NB4 (cell line): ENCODE measurements at places on chromosomes 16 and 17.
A peak's percentile ranks its signal among the peaks of the same experiment; 100 is the strongest.

- no peak for DNase-seq
These were observed 36.0 kb downstream of the ITFG1 start for GRCh38 chr16:47424846-47425245.

DNA sequence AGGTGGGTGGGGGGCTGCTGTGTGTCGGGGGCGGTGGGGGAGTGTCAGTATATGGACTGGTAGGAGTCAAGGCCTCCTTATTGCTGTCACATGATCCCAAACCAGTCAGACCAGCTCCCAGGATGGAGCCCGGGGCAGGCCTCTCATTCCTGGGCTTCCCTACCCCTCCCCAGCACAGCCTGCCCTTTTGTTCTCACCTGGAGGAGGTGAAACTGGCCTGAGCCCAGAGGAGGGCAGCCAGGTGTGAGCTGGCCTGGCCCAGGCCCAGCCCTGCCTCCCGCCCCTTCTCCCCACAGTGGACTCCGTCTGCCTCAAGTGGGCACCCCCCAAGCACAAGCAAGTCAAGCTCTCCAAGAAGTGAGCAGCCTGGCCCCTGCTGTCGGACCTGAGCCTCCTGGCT lies 4.6 kb downstream of the PRSS8 start:
- no peak for DNase-seq

DNA sequence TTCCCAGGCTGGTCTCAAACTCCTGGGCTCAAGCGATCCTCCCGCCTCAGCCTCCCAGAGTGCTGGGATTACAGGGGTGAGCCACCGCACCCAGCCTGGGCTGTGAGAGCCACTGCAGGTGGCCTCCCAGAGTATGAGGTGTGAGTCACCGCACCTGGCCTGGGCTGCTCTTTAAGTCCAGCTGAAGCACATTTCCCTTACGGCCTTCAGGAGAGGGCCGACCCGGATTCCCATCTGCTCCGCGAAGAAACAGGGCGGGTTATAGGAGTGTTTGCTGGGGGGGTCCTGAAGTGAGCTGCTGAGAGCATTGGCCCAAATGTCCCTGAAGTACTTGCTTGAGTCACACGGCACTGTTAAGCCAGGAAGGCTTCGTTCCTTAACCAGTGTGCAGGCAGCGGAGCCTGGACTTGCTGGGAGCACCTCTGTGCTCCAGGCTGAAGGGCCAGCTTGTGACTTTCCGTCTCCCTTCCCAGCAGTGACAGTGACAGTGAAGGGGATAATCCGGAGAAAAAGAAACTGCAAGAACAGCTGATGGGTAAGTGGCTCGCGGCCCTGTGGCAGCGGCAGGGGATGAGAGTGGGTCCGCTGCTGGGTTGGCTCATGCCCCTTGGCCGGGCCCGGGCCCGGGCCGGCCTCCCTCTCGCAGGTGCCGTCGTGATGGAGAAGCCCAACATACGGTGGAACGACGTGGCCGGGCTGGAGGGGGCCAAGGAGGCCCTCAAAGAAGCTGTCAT lies 7.2 kb downstream of the VPS4A start:
- no peak for DNase-seq

DNA sequence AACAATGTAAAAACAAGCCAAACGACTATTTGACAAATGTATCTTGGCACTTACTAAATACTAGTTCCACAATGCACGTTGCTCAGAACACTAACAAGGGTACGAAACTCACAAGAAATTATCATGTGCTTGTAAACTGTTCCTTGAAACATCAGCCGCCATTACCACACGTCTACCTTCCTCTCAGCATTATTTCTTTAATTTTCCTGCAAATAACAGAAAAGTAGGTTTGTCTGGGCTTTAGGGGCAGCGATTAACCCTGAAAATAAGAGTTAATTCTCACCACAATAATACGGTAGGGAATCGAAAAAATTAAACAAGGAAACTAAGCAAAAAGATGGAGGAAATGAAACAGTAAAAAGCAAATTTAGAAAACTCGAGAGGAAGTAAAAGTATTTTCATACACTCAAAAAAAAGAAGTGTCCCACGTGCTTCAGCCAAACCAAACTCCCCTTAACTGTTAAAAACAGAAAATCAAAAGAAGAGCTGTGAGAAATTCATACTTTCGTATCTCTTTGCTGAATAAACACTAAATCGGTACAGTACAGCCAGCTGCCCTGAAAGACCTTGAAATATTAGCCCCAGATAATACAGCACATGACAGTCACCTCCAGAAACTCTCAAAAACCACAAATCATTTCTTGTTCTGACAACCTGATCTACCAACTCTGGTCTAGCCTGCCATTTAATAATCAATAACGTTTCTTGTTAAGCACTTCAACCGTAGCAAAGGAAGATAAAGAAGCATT lies 1.2 kb downstream of the ARHGAP17 start:
- DNase-seq = no peak

GRCh38 chr17:82519971-82520903 lies 705 bp downstream of the FOXK2 start:
- DNase-seq = peak; percentile 52

GRCh38 chr17:40325156-40326013 lies 16.4 kb downstream of the RARA start:
- DNase-seq = no peak

DNA sequence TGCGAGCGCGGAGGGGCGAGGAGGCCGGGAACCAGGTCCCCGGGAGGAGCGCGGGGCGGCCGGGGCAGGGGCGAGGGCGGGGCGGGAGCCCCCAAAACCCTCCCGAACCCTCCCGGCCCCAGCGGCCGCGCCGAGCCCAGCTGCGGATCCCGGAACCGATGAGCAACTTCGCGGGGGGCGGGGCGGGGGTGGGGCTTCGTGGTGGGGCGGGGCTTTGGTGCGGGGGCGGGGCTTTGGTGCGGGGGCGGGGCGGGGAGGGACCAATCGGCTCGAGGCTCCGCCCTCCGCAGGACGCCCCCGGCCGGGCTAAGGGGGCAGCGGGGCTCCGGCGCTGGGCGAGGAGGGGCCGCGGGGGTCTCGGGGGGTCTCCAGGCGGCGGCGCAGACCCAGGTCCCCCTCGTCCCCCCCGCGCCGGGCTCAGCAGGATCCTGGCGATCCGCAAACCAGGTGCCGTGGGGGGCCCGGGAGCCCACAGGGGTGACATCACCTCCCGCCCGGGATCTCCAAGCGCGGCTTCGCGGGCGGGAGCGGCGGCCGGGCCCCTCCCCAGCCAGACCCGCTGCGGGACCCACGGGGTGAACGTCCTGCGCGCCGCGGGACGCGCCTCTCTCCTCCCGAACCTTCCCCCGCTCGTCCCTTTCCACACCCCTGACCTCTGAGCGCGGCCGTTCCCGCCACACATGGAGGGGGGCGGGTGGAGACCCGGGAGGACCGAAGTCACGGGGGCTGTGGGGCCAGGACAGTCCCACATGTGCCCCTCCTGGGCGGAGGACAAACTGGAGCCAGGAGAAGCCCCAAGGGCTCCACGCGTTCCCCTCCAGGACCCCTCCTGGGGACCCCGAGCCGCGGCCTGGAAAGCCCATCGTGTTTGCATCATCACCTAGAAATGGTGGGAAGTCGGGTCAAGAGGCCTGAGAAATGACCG lies at the start of gene ABR:
ABR (minus strand) TSS at position 164 of the 925 bp plus-strand sequence. CDS start 254 bp downstream, outside the sequence.
- no peak for DNase-seq

- DNase-seq = no peak
These were observed 223.2 kb upstream of the FOXF1 start for GRCh38 chr16:86286991-86287663.

GRCh38 chr17:1241929-1242328 lies 28.3 kb upstream of the BHLHA9 start:
- DNase-seq = no peak

DNA sequence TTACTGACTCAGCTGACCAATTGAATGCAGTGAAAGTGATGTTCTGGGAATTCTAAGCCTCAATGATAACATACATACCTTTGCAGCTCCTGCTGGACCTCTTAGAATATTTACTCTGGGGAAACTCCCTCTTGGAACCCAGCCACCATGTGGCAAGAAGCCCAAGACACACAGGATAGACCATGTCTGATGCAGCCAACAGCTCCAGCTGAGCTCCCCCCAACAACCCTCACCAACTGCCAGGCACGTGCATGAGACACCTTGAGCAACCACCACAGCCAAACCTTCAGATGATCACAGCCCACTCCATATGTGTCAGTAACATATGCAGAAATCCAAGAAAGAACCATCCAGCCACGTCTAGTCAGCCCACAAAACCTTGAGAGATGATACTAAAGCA lies 53.0 kb downstream of the XYLT1 start:
- peak; percentile 14 for DNase-seq

GRCh38 chr17:45345554-45346215 lies 28.9 kb upstream of the MAP3K14 start:
- DNase-seq = peak; percentile 52

DNA sequence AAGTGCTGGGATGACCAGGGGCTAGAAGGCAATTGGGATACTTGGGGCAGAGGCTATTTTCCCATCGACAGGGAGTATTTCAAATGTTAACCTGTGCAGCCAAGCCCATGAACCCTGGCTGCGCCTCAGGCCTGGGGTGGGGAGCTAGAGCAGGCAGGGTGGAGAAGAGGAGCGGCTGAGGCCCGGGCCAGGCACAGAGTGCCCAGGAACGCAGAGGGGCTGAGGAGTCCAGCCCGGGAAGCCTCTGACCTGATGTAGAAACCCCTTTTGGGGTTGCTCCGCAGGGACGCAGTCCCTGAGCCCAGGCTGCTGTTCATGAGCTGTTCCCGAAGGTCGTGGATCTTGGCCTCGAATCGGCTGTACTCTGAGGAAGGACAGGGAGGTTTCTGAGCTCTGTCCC lies 16.8 kb upstream of the ASGR1 start:
- DNase-seq = no peak

GRCh38 chr17:43384476-43384862 lies 14.3 kb upstream of the ARL4D start:
- no peak for DNase-seq

DNA sequence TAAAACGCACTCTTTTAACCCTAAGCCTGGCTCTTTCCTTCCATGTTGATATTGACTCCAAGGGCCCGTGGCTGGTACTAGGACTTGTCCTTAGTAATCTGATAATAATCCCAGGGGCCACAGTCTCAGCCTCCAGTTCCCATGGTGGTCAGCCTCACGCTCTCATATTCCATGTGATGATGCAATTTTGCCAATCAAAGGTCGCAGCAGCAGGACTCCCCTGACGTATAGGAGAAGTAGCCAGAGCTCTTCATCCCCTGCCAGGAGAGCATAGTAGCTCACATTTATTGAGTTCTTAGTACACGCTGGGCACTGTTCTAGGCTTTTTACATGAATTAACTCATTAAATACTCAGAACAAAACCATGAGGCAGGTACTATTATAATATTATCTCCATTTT lies 42.4 kb downstream of the CD300LF start:
- DNase-seq = no peak

GRCh38 chr17:37399265-37399803 lies 7.3 kb downstream of the ACACA start:
- DNase-seq = no peak

DNA sequence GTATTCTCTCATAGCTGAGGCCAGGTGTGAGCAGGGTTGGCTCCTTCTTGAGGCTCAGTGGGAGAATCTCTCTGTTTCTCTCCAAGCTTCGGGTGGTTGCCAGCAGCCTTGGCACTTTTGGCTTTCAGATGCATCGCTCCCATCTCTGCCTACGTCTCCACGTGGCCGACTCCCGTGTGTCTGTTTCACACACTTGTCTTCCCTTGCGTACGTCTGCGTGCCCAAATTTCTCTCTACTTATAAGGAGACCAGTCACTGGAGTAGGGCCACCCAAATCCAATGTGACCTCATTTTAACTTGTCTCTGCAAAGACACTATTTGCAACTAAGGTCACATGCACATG lies 14.7 kb downstream of the OSBPL7 start:
- DNase-seq = no peak

- peak; percentile 17 for DNase-seq
These were observed 34.1 kb downstream of the HIC1 start for GRCh38 chr17:2089021-2089422.

- DNase-seq = no peak
These were observed 22.1 kb upstream of the STH start for GRCh38 chr17:45976755-45977505.

- DNase-seq = no peak
These were observed 9.6 kb upstream of the HAPSTR1 start for GRCh38 chr16:9081843-9082242.
